CD8-positive, alpha-beta memory T cell (primary cell): ENCODE measurements at places on chromosomes 6 and 20. TPM values are rescaled to one million over a fixed set of nuclear protein-coding genes. Genes with fewer than 3 reads are reported as not detected.

Gene SLC25A27
- polyA plus RNA-seq: not detected

Gene ILRUN
- 18.8 TPM for polyA plus RNA-seq

Gene PLEKHG1
- 1.9 TPM for polyA plus RNA-seq

Gene COX4I2
- not detected for polyA plus RNA-seq

Gene CMTR1
- 25.8 TPM for polyA plus RNA-seq

Gene DUSP15
- polyA plus RNA-seq: not detected

Gene HLA-DQB1
- 4.3 TPM for polyA plus RNA-seq

Gene KIF25
- not detected for polyA plus RNA-seq

Gene FABP7
- not detected for polyA plus RNA-seq

Gene DEF6
- polyA plus RNA-seq: 183 TPM

Gene PI16
- polyA plus RNA-seq: 13.6 TPM
